ENCODE measurements at places on chromosomes 3 and 15.

- no peak overlapping the region for H3K27ac ChIP-seq
- no peaks in the 10 kb centered on the region for H3K27me3 ChIP-seq
- DNase-seq: no peak
- no peaks in the 10 kb centered on the region for H3K36me3 ChIP-seq
- no peak overlapping the region for H3K4me3 ChIP-seq
- peaks cover 9% of the 10 kb centered on the region for H3K4me1 ChIP-seq
Observed at GRCh38 chr3:71680603-71681002, 44.6 kb downstream of the EIF4E3 start.

- H3K4me1 ChIP-seq: peaks cover 14% of the 10 kb centered on the region
- peaks cover 3% of the 10 kb centered on the region for H3K36me3 ChIP-seq
- no peak overlapping the region for H3K27ac ChIP-seq
- DNase-seq: peak; percentile 5
- no peak overlapping the region for H3K4me3 ChIP-seq
- H3K27me3 ChIP-seq: no peaks in the 10 kb centered on the region
Observed at GRCh38 chr3:36893137-36893557, 51.7 kb downstream of the TRANK1 start.

- no peak for DNase-seq
- no peaks in the 10 kb centered on the region for H3K4me1 ChIP-seq
- no peak within 1 kb of the TSS for H3K4me3 ChIP-seq
- no peak within 1 kb of the TSS for H3K27ac ChIP-seq
- H3K27me3 ChIP-seq: no peaks in the 10 kb centered on the region
Observed at GRCh38 chr3:46717447-46718231, at the start of gene PRSS50. PRSS50 (minus strand) TSS chr3:46717869; CDS start chr3:46717824, 45 bp downstream.

GRCh38 chr15:88651971-88652370 is 13.2 kb downstream of the ISG20 start:
- no peak overlapping the region for H3K27ac ChIP-seq
- peaks cover 58% of the 10 kb centered on the region for H3K4me1 ChIP-seq
- H3K27me3 ChIP-seq: no peaks in the 10 kb centered on the region
- no peak for DNase-seq

DNA sequence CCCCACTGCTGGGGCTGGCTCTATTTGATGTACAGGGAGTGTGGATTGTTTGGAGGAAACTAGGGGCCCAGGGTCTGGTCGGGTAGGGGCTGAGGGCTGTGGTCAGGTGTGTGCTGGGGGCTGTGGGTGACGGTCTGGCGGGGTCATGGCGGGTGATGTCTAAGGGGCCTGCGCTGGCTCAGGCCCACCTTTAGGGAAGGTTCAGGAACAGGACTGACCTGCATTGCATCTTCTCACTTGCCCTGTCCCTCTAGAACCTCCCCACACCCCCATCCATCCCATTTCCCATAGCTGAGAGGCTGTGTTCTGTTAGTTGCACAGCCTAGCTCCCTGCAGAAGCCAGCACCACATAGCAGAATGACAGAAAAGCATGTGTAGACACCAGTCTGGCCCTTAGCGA is 39.1 kb downstream of the SCN5A start:
- H3K4me1 ChIP-seq: no peaks in the 10 kb centered on the region
- no peak overlapping the region for H3K4me3 ChIP-seq
- no peak for DNase-seq

GRCh38 chr3:13123013-13123654 is 49.9 kb upstream of the IQSEC1 start:
- DNase-seq: no peak
- no peak overlapping the region for H3K27ac ChIP-seq
- H3K4me3 ChIP-seq: no peak overlapping the region
- H3K27me3 ChIP-seq: no peaks in the 10 kb centered on the region

DNA sequence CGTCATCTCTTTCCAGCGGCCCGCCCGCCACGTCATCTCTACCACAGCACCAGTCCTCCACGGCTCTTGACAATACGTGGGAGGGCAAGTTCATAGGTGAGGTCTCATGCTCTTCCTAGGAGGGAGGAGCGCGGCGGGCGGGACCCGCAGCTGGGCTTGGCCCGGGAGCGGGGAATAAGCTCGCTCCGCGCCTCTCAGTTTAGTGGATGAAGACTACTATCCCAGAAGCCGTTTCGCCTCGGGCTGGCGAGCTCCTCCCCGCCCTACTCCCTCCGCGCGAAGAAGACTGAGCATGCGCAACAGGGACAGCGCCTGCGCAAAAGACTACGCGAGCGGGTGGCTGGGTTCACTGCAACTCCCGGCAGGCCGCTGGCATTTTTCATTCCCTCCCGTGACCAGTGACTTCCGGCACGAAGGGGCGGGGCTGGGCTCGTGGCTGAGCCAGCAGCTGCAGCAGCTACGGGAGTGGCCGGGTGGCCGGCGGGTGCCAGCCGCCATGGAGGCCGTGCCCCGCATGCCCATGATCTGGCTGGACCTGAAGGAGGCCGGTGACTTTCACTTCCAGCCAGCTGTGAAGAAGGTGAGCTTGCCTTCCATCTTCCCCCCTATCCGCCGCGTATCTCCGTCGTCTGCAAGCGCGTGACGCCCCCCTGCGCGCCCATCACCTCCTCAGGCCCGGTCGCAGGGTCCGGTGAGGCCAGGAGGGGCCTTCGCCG is at the start of gene PTPN23:
TSS of gene PTPN23 (plus strand) at position 421 of the 716 bp plus-strand sequence. CDS start at position 497, 76 bp downstream.
- DNase-seq: peak; percentile 86
- no peaks in the 10 kb centered on the region for H3K27me3 ChIP-seq
- H3K4me1 ChIP-seq: peaks cover 58% of the 10 kb centered on the region
- peak within 1 kb of the TSS; percentile 99 for H3K27ac ChIP-seq

GRCh38 chr15:37109168-37109871 is 9.0 kb upstream of the MEIS2 start:
- DNase-seq: no peak
- no peaks in the 10 kb centered on the region for H3K36me3 ChIP-seq
- no peak overlapping the region for H3K27ac ChIP-seq
- H3K4me1 ChIP-seq: no peaks in the 10 kb centered on the region
- H3K27me3 ChIP-seq: peaks cover 37% of the 10 kb centered on the region

DNA sequence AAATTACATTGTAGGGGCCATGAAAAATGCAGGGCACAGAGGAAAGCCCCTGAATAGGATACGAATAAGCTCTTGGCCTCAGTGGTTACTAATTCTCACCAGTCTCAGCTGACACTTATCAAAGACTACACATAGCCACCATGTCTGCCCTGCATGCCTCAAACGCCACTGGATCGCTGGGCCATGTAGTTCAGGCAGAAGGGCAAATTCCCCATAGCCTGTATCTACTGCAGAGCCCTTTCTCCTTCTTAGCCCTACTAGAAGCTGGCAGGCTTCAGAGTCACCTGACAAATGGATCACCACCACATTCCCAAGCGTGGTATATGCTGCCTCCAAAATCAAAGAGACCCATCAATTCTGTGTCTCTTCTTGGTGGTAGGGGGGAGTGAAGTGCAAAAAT is 177.4 kb downstream of the MINAR1 start:
- no peak for DNase-seq
- H3K36me3 ChIP-seq: no peaks in the 10 kb centered on the region
- no peak overlapping the region for H3K4me3 ChIP-seq
- no peak overlapping the region for H3K27ac ChIP-seq
- no peaks in the 10 kb centered on the region for H3K27me3 ChIP-seq
- no peaks in the 10 kb centered on the region for H3K4me1 ChIP-seq

GRCh38 chr3:141108039-141108438 is 56.9 kb downstream of the SPSB4 start:
- H3K27ac ChIP-seq: no peak overlapping the region
- no peaks in the 10 kb centered on the region for H3K36me3 ChIP-seq
- no peak overlapping the region for H3K4me3 ChIP-seq
- no peaks in the 10 kb centered on the region for H3K4me1 ChIP-seq
- DNase-seq: no peak

GRCh38 chr15:50166216-50166615 is 15.8 kb upstream of the SLC27A2 start:
- no peak overlapping the region for H3K27ac ChIP-seq
- DNase-seq: no peak
- H3K36me3 ChIP-seq: no peaks in the 10 kb centered on the region
- H3K4me1 ChIP-seq: no peaks in the 10 kb centered on the region

DNA sequence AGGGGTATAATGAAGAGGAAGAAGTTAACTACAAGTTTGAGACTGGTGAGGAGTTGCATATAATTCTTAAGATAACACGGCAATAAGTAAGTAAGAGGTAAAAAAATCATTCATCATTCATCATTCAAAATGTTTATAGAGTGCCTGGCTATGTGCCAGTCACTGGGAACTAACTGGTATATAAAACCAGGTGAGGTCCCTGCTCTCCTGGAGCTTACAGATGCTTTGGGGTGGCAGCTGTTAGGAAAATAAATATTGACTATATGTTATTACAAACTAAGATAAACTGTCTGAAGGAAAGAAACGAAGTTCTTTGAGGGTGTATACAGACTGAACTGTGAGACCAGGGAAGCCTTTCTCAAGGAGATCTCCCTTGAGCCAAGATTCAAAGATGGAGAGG is 2.9 kb downstream of the CASR start:
- H3K4me1 ChIP-seq: no peaks in the 10 kb centered on the region
- H3K27ac ChIP-seq: no peak overlapping the region
- no peaks in the 10 kb centered on the region for H3K36me3 ChIP-seq
- no peak for DNase-seq

- no peaks in the 10 kb centered on the region for H3K4me1 ChIP-seq
- H3K27ac ChIP-seq: no peak within 1 kb of the TSS
- no peak for DNase-seq
- H3K36me3 ChIP-seq: no peaks in the 10 kb centered on the region
Observed at GRCh38 chr3:195811756-195812155, at the start of gene MUC4. MUC4 (minus strand) TSS chr3:195811929; CDS start chr3:195811817, 112 bp downstream.

DNA sequence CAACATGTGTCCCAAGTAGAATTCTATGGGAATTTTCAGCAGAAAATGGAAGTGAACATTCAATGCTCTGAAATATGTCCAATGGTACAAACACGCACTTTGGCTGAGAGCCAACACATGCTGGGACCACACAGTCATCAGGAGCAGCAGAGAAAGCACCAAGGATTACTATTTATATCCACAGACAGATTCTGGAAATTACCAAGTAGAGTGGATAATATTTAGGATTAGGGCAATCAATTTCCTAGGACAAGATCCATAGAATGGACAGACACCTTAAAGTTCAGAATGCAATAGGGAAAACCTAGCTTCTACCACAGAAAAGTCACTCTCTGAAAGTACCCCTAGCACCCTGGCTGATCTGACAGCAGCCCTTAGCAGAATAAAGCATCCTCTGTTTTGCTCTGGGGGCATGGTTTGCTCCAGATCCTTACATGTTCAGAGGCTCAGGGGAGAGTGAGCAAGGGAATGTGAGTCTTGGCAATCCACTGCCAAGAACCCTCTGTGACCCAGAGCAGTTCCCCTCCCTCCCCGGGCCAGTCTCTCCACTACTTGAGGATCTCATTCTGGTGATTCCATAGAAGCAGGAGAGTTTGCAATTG is 206.0 kb upstream of the WNT5A start:
- no peaks in the 10 kb centered on the region for H3K27me3 ChIP-seq
- H3K36me3 ChIP-seq: no peaks in the 10 kb centered on the region
- no peak for DNase-seq
- H3K4me3 ChIP-seq: no peak overlapping the region
- H3K27ac ChIP-seq: no peak overlapping the region

DNA sequence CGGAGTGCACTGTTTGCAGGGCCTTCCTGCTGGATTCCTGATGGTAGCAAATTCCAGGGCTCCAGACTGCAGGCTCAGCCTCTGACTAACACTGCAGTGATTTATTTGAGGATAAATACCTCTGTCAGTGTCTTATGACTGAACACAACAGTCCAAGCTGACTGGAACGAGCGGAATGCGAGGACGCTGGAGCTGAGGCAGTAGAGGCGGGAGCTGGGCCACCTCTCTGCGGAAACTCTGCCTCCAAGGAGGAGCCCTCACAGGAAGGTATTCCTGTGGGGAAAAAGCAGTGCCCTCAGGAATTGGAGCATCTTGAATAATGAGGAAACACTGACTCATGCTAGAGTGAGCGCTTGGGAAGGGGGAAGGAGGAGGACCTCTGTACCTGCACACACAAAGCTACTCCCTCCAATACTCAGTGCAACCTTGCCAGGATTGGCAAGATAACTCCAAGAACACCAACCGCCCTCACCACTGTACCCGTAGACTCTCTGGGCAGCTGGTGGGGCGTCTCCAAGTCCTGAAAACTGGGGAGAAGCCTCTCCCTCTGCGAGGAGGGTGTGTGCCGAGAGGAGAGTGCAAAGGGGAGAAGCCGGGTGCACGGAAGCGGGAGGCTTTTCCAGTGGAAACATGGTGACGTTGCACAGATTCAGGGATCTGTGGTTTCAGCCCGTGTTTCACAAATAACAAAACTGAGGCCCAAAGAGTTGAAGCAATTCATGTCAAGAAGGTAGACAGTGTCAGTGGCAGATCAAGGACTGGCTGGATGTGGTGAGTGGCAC is 43.0 kb downstream of the VGLL4 start:
- no peak for DNase-seq
- H3K4me1 ChIP-seq: peaks cover 70% of the 10 kb centered on the region
- no peaks in the 10 kb centered on the region for H3K27me3 ChIP-seq
- no peak overlapping the region for H3K4me3 ChIP-seq
- no peaks in the 10 kb centered on the region for H3K36me3 ChIP-seq

- H3K4me3 ChIP-seq: no peak overlapping the region
- no peaks in the 10 kb centered on the region for H3K36me3 ChIP-seq
- DNase-seq: no peak
- peaks cover 12% of the 10 kb centered on the region for H3K27me3 ChIP-seq
Observed at GRCh38 chr3:42700366-42701288, 2.0 kb downstream of the HHATL start.

DNA sequence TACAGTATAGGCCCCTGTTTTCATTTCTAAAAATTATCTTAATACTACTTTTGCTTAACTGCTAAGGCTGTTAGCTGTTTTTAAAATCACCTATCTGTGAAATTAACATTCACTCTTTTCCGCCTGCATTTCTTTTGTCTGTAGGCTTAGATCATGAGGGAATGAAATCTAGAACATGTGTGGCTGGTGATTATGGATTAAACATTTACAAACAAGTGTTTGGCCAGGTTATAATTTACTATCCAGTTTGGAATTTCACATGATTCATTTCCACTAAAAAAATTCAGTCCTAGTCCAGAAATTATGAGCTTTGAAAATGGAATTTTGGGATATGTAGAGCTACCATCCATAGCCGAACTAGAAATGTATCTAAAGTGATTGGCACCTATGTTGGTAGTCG is 39.1 kb downstream of the GOLM2 start:
- H3K36me3 ChIP-seq: no peaks in the 10 kb centered on the region
- no peak overlapping the region for H3K27ac ChIP-seq
- H3K27me3 ChIP-seq: no peaks in the 10 kb centered on the region
- no peaks in the 10 kb centered on the region for H3K4me1 ChIP-seq

- H3K27ac ChIP-seq: no peak overlapping the region
- no peaks in the 10 kb centered on the region for H3K36me3 ChIP-seq
- DNase-seq: no peak
Observed at GRCh38 chr3:28575100-28575745, 226.6 kb upstream of the AZI2 start.

DNA sequence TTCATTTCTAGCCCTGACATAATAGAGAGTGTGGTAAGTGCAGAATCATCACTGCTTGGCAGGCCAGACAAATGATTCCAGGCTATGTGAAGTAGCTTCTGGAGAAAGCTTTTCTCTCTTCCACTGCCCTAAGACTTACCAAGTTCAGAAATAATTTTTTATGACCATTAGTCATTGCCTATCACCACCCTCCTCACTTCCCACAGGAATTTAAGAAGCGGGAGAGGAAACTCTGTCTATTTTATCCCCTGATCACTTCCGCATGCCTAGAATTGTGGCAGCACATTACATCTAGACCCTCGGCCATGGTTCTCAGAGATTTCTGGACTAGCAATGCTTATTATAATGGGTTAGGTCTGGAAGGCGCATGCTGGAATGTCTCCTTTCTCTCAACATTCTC is 397.8 kb upstream of the NR2F2 start:
- H3K27me3 ChIP-seq: no peaks in the 10 kb centered on the region
- H3K27ac ChIP-seq: no peak overlapping the region
- no peaks in the 10 kb centered on the region for H3K4me1 ChIP-seq
- H3K4me3 ChIP-seq: no peak overlapping the region
- DNase-seq: no peak
- no peaks in the 10 kb centered on the region for H3K36me3 ChIP-seq
